ENCODE measurements at places on chromosomes 5 and 9.

DNA sequence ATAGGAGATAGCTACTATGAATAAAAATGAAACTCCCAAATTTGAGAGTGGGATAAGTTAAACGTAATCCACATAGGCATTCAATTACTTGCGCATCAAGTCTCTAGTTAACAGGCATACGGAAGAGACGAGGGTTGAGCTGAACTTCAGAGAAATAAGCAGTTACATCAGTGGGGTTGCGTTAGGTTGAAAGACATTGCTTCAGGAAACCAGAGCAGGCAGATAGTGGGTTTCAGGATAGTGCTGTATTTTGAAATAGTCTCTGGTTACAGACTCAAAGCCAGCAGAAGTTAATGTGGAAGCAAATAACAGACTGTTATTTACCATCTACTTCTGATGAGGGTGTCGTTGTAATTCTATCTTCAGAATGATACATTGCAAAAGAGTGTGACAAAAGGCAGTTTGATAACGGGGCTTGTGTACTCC lies 533.4 kb downstream of the PDE4D start:
- DNase-seq: peak; percentile 86

GRCh38 chr9:119961774-119962424 lies 592.7 kb upstream of the BRINP1 start:
- no peak for DNase-seq

GRCh38 chr5:150317048-150318003 lies 14.6 kb upstream of the ARSI start:
- DNase-seq: no peak

DNA sequence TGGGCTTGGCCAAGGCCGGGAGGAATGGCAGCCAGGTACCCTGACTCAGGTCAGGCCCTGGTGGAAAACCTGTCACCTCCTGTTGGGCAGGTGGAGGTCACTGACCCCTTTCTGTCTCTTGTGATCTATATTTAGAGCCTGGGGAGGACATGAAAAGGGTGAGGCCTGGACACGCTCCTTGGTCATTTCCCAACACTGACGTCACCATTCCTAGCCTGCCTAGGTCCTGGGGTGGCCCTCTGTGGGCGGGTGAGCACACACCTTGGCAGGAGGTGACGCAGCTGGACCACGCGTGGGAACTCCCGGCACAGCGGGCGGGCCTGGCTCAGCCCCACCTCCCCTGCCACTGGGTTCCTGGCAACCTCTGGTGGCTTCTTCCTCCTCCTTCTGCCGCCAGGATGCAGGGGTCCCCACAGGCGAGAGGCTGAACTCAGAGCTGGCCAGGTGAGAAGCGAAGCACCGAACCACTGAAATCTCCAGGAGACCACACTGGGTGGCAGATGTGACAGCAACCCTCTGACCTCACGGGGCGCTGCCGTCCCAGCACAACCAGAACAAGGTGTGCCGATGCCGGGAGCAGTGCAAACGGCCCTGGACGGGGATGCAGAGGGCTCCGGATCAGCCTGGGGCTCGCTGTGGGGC lies 6.4 kb upstream of the RALGDS start:
- no peak for DNase-seq

GRCh38 chr5:115575167-115576070 lies 26.9 kb downstream of the TICAM2 start:
- no peak for DNase-seq

- DNase-seq: no peak
Measured at GRCh38 chr5:55645304-55645703, 66.8 kb downstream of the SLC38A9 start.

GRCh38 chr9:137170486-137171148 lies 766 bp upstream of the LRRC26 start:
- no peak for DNase-seq

- DNase-seq: no peak
Measured at GRCh38 chr5:122921826-122922225, 76.4 kb downstream of the SNX24 start.
